ENCODE measurements at places on chromosomes 6 and 20.

DNA sequence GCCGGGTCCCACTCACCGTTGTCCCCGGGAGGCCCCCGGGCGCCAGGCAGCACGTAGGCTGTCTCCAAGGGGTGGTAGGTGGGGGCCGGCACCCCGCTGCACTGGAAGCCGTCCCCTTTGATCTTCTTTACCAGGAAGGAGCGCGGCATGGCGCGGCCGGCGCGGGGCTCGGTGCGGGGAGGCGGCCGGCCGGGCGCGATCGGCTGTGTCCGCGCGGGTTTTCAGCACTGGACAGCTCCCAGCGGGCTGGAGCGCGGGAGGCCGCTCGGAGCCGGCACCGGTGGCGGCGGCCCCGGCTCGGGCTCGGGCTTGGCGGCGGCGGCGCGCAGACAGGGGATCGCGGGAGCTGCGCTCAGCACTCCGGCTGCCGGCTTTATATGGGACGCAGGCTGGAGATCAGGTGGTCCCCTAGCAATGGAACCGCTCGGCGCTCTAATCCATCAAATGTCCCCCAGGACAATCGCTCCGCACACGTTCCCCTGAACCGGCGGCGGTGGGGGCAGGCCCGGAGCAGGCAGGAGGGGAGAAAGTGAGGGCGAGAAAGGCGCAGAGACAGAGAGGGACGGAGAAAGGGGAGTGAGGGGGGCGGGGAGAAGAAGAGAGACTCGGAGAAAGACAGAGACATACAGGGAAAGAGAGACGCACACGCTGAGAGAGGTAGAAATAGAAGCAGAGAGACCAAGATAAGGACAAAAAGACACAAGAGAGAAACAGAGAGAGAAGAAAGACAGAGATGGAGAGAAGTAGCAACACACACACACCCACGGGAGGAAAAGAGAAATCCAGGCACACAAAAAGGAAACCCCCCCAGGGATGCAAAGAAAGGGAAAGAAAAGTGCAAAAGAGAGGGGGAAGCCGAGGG lies at the start of gene SCRT2:
Gene SCRT2, minus strand, starts transcription at position 350 of the 862 bp plus-strand sequence. Its CDS starts 201 bp downstream, at position 149.
- peak; percentile 17 for DNase-seq

- DNase-seq, result no peak
These were observed 101.9 kb downstream of the CD109 start for GRCh38 chr6:73797861-73798260.

GRCh38 chr20:35269055-35269781 lies 8.7 kb downstream of the MMP24OS start:
- DNase-seq, result no peak

GRCh38 chr20:10498200-10498599 lies 63.1 kb downstream of the SLX4IP start:
- no peak for DNase-seq

DNA sequence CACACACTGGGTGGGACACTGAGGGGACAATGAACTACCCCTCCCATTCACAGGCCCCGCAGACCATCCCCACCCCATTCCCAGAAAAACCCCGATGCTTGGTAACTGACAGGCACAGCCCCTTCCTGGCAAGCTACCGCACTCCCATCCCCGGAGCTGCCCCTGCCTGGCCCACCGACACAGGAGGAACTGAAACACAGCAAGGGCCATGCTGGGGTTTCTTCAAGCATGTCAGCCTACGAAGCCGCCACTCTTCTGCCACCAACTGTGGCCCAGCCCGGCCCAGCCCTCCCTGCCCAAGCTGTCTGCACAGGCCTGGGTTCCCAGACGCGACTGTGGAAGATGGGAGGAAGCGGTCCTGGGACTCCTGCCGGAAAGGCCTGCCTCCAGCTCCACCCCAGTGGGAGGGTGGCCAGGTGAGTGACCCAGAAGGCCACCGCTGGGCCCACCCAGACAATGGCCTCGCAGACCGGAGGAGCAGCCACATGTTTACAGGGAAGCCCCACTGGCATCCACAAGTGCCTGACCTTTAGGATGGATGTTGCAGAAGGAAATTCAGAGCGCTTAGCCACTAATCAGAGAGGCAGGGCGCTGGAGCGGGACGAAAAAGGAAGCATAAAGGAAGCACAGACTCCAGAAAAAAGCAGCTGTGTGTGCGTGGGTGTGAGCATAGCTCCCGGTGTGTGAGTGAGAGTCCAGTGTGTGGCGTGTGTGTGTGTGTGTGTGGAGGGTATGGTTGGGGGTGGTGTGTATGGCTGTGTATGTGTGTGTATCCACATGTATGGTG lies 91.6 kb downstream of the PRND start:
- no peak for DNase-seq

GRCh38 chr6:135630789-135631376 lies 133.3 kb upstream of the AHI1 start:
- DNase-seq, result no peak

GRCh38 chr20:20498076-20498861 lies 130.4 kb downstream of the INSM1 start:
- DNase-seq, result no peak

GRCh38 chr6:31877125-31877650 lies 1.6 kb downstream of the SLC44A4 start:
- DNase-seq, result no peak

- DNase-seq, result no peak
These were observed 540.5 kb downstream of the CD83 start for GRCh38 chr6:14658030-14658429.

- no peak for DNase-seq
These were observed 1.4 kb upstream of the VARS1 start for GRCh38 chr6:31796993-31797385.

- DNase-seq, result no peak
These were observed 18.5 kb downstream of the SLC22A2 start for GRCh38 chr6:160239929-160240690.

- DNase-seq, result no peak
These were observed 209.9 kb downstream of the PTPRK start for GRCh38 chr6:128310451-128310850.

GRCh38 chr6:155200012-155200411 lies 63.8 kb upstream of the CLDN20 start:
- DNase-seq, result no peak

- DNase-seq, result no peak
These were observed 995.8 kb upstream of the FLRT3 start for GRCh38 chr20:15333170-15333569.

DNA sequence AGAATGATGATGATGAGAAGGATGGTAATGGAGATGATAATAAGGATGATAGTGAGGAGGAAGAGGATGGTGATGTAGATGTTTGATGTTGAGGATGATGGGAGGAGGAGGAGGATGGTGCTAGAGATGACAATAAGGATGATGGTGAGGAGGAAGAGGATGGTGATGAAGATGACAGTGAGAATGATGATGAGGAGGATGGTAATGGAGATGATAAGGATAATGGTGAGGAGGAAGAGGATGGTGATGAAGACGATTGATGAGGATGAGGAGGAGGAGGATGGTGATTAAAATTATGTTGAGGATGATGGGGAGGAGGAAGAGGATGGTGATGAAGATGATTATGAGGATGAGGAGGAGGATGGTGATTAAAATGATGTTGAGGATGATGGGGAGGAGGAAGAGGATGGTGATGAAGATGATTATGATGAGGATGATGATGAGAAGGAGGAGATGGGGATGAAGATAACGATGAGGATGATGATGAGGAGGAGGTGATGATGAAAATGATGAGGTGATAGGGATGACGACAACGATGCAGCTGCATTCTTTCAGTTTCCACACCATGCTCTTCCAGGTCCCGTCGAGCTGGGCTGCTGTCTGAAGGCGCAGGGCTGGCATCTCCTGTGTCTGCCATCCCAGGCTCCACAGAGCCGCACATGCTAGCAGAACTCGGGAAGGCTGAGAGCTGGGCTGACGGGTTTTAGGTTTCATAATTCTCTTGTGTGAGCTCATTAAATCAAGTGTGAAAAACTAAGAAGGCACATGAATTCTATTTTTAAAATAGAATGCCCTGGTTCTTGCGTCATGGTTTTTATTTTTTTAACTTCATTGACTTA lies 274.9 kb downstream of the SMOC2 start:
- DNase-seq, result no peak

DNA sequence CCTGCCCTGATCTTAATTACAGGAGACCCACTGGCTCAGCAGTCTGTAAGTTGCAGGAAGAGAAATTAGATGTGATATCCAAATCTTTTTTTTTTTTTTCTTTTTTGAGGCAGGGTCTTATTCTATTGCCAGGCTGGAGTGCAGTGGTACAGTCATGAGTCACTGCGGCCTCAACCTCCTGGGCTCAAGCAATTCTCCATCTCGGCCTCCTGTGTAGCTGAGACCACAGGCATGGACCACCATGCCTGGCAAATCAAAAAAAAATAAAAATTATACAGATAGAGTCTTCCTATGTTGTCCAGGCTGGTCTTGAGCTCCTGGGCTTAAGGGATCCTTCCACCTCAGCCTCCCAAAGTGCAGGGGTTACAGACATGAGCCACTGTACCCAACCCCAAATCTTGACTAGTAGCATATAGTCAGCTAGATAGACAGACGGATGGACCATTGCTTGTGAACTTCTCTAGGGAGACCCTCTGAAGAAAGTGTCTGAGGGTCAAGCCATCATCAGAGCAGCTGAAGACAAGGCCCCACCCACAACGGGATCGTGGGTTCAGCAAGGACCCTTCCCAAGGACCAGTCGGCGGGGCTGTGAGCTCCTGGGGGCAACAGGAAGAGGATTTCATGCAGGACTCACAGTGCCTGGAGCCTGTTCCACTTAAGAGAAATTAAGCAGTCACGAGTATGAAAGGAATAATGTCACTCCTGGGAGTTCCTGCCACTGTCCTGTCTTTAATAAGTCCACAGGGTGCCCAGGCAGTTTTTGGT lies 222.7 kb downstream of the ANKRD60 start:
- no peak for DNase-seq

DNA sequence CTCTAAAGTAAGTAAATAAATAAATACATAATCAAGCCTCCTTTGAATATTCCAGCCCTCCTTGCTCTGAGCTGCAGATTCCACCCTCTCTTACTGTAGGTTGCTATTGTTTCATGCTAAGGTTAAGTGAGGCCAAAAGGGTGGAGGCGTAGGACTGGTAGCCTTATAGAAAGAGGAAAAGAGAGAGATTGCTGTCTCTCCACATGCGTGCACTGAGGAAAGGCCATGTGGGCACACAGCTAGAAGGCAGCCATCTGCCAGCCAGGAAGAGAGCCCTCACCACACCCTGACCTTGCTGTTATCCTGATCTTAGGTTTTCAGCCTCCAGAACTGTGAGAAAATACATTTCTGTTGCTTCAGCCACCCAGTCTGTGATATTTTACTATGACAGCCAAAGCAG lies 87.4 kb upstream of the SHLD1 start:
- DNase-seq, result no peak

DNA sequence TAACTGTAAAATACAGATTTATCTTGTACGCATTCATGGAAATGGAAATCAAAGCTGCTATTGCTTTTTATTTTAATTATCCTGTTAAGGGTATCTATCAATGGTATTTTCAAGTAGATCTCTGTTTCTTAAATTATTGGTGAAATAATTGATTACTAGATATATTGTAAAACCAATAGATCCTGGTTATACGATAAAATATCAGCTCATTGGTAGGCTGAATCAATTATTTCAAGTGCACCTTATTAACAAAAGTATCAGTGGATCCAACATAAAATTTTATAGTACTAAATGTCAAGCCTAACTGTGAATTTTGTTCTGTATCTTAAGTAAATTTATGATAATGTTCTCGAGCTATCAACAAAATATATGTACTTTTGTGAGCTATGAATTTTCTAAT lies 21.8 kb downstream of the PARD6B start:
- no peak for DNase-seq

DNA sequence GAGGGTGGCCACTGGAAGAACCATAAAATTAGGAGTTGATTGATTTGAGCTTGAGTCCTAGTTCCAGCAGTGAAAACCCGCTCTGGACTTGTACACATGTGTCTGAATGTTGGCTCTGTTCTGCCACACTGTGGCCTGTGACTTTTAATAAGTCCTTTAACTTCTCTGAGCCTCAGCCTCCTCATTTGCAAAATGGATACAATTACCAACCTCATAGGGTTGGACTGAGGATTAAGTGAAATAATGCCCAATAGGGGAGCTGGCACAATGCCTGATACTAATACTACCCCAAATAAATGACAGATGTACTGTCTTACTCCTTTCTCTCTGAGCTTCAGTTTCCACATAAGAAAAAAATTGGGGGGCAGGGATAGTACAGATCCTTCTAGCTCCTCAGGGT lies 92.6 kb upstream of the RIPOR2 start:
- no peak for DNase-seq

DNA sequence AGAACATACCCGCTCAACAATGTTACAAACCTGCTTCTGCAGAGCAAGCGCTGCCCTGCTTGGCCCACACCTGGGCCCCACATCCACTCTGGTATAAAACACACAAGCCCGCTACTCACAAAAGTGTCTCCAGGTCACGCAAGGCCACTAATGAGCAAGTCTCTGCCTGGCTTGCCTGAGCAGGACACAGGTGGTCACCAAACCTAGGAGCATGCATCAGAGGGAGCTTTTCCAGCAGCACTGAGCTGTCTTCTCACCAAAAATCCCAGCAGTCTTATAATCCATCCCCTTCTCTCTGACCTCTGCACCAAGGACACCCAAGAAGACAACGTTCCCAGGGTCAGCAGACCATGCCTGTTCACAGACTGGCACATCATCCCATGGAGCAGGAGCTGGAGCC lies 100.8 kb downstream of the DLL1 start:
- DNase-seq, result no peak

GRCh38 chr6:137443901-137444300 lies 50.3 kb downstream of the OLIG3 start:
- no peak for DNase-seq

- DNase-seq, result no peak
These were observed 28.7 kb downstream of the FKBP1A start for GRCh38 chr20:1364106-1364505.

DNA sequence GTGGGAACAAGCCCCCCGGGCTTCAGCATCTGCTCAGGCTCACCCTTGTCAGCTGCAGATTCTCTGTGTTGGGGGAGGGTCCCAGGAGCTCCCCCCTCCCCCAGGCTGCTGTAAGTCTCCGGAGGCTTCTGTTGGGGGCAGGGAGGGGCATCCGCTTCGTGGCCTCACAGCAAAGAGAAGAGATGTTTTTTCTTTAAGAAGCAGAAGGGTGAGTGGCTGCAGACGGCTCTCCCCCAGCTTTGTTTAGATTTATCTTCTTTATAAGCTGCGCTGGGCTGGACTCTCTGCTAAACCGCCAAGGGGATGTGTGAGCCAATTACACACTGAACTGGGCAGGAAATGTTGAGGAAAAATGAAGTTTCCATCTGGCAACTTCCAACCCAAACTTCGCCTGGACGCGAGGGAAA lies 48.7 kb upstream of the GATA5 start:
- DNase-seq, result no peak

DNA sequence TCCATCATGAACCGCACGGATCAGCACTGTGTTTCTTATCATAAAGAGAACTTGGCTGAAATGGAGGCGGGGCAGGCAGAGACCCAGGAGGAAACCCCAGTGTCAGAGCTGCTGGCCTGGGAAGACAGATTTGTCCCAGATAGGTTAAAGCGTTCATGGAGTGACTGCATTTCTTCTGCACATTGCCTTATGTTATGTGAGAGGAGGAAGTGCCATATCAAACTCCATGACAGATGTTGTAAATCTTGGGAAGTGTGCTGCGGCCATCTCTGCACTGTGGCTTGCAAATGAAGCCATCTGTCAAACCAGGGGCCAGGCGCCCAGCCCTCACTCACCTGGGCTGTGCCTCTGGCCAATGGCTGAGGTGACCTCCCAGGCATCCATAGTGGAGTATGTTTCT lies 163.0 kb downstream of the SLC24A3 start:
- no peak for DNase-seq
